A172 (cell line): ENCODE measurements at places on chromosomes 16 and 17. TPM values are rescaled to one million over a fixed set of nuclear protein-coding genes. Genes with fewer than 3 reads are reported as not detected.

- peak; percentile 31 for DNase-seq
These were observed 15.4 kb downstream of the NECAB2 start for GRCh38 chr16:83983491-83983890.

DNA sequence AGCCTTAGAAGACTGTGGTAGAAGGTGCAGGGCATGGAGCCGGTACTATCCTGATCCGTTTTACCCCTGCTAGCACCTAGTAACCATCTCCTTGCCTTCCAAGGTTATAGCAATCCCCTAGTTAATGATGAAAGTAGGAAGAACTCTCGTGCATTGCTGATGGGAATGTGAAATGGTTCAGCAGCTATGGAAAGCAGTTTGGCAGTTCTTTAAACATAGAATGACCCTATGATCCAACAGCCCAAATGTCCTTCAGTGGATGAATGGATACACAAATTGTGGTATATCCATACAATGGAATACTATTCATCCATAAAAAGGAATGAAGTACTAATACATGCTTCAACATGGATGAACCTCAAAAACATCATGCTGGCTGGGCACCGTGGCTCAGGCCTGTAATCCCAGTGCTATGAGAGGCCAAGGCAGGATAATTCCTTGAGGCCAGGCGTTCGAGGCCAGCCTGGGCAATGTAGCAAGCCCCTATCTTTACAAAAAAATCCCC, 6.2 kb upstream of the SRCIN1 start:
- no peak for DNase-seq

DNA sequence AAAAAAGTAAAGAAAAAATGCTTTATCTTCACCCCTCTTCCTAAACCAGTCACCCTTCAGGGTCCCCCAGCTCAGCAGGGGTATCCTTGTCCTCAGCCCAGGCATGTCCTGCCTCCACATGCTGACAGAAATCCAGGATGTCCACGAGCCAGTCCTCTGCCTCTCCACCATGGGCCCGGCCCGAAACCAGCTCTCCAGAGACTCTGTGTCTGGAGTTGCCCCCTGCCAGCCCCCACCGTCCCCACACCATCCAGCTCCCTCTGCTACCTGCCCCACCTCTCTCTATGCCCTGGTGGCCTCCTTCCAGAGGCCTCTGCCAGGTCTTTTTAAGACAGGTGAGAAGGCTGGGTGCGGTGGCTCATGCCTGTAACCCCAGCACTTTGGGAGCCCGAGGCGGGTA, 66.4 kb upstream of the PLCG2 start:
- no peak for DNase-seq

FBXW10 gene
- not detected in 2 replicates for total RNA-seq

GRCh38 chr17:28404812-28405570, 1.0 kb downstream of the SLC46A1 start:
- DNase-seq: no peak

FNDC8 gene
- total RNA-seq: not detected in 2 replicates

DNA sequence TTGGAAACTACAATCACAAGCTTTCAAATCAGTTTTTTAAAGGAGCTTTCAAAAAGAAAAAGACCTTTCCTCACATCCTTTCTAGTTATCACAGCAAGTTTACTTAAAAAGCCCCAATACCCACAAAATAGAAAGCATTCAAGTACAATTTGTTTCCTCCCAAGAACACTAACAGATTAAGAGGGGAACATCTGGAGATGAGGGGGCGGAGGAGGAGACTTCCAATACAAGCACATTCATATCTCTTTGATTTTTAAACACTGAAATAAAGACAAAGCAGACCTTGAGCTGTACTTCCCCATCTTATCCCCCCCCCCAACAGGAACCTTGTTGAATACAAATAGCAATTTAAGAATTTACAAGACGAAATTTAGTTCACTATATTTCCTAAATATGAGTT, 2.0 kb downstream of the YWHAE start:
- DNase-seq: no peak

ACSM2A gene
- not detected in 2 replicates for total RNA-seq

GRCh38 chr16:69404275-69404805, 18.5 kb upstream of the TERF2 start:
- peak; percentile 94 for DNase-seq

- peak; percentile 87 for DNase-seq
These were observed 23.9 kb upstream of the FMNL1 start for GRCh38 chr17:45197555-45198334.

BCL6B gene
- total RNA-seq: 0.07 TPM in 1 of 2 replicates, not detected in the other

DNA sequence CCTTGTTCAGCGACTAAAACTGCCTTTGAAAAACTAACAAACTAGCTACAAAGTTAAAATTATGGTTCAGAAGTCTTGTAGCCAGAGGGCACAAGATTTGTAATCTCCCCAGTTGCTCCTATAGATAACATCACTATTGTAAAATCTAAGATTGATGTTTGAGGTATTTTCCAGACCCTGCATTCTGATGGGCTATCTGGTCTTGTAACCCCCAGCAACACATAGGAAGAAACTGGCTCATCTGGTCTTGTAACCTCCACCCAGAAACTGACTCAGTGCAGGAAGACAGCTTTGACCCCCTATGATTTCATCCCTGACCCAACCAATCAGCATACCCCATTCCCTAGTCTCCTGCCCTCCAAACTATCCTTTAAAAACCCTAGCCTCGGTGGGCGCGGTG, 12.3 kb upstream of the CHCT1 start:
- DNase-seq: no peak
